ENCODE measurements at places on chromosomes 11 and 22.

- DNase-seq: no peak
These were observed 277.3 kb downstream of the RAB38 start for GRCh38 chr11:87897921-87898320.

DNA sequence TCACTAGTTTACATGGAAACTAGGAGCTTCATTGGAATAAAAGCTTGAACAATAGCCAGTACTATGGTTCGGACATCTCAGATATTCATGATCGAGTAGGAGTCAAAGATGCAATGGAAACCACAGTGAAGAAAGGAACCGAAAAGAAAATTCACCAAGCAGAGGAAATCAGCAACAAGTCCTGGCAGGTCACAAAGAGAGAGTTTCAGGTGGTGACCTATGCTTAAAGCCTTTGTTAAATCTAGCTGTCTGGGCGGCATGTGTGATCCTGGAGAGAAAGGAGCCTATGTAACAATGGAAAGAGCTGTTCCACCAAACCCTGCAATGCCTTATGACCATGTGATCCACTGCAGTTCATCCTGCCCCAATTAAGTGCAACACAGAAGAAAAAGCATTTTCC lies 68.9 kb upstream of the POU2AF2 start:
- DNase-seq: no peak

- no peak for DNase-seq
These were observed 172.8 kb upstream of the NAV2 start for GRCh38 chr11:19539861-19540260.

DNA sequence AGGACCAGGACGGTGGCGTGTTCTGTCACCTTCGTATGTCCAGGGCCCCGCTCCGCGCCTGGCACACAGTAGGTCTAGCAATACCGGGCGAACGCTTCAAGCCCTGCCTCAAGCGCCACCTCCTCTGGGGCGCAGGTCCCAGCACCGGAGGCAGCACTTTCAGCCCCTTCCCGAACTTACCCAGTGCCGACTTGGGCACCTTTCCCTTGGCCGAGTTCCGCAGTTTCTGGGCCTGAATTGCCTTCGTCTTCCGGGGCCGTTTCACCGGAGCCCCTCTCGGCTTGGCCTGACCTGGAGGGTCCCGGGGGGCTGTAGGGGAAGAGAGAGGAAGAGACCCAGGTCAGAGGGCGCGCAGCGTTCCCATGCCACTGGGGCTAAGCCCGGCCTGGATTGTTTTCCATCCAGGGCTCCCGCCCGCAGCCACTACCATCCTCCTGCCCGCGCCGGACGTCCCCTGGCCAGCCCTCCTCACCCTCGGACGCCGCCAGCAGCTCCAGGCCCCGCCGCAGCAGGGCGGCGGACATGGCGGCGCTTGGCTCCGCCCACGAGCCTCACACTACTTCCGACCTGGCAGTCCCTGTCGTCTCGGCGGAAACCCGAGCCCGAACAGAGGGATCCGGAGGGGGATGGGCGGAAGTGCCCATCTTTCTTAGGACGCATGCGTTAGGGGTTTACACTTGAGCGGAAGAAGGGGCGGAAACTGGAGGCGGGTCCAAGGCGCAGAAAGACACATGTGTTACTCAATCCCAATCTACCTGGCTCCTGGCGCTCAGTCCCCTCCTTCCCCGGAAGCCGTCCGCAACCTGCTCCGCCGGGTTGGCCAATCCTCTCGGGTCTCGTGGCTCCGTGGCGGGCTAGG lies at the start of gene RPS19BP1:
TSS of gene RPS19BP1 (minus strand) at position 534 of the 859 bp plus-strand sequence. CDS start at position 524, 10 bp downstream.
- peak; percentile 100 for DNase-seq

DNA sequence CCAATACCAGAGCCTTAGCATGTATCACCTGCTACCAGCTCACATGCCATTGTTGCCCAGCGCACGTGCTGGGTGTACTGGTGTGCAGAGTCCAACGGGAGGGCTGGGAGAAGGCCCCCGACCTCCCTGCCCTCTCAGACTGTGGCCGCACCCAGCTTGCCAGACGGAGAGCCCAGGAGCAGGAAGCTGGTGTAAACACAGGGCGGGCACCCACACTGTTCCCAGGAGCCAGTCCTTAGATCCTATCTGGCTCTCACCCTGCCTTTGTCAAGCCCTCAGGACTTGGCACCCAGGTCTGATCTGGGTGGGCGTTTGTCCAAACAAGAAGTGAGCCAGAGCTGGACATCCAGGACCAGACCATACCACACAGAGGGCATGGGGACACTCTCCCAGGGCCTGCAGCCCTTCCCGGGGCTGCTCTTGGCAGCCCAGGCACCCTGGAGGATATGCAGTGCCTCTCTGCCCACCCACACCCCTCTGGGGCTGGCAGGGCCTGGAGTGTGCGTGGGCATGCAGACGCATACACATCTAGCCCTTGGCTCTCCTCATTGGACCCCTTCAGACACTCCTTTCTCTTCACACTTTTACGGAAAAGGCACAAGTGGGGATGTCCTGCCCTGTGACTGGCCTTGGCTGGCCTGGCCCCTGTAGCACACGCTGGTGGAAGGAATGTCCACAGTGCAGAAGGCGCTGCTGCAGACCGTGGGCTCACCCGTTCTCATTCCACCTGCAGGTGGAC lies 19.9 kb upstream of the CLDN5 start:
- DNase-seq: no peak

GRCh38 chr11:17753153-17753552 lies 18.6 kb downstream of the KCNC1 start:
- no peak for DNase-seq

DNA sequence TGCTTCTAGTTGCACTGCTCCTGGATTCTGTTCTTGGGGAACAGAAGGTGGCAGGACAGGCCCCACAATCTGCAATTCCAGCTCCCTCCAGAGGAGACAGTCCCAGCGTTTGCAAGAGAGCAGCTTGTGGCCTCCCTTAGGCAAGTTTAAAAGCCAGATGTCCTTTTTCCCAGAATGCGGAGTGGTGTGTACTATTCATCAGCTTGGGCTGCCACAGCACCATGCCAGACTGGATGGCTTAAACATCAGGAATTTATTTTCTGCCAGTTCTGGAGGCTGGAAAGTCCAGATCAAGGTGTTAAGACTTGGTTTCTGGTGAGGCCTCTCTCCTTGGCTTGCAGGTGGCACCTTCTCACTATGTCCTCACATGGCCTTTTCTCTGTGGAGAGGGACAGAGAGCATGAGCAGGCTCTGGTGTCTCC lies 11.7 kb downstream of the MIAT start:
- DNase-seq: no peak

DNA sequence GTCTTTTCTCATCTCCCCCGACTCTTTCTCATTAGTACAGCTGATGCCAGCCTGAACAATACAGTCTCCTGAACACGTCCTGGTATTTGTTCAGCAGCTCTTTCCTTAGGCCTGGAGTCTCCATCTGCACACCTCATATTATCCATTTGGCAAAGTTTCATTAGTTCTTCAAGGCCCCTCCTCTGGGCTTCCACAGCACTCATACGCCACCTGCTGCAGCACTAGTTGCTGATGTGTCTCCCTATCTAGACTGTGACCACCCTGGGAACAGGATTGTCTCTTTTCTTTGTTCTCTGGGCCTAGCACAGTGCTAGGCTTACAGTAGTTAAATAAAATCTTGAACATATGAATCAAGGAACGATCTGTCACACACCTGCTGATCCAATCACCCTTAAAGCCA lies 17.2 kb downstream of the DCHS1 start:
- DNase-seq: no peak
